ENCODE measurements at places on chromosomes 4 and X.

- no peak for DNase-seq
Measured at GRCh38 chr4:186931519-186931918, 207.9 kb upstream of the FAT1 start.

GRCh38 chrX:153983321-153983801, 10.8 kb downstream of the TMEM187 start:
- no peak for DNase-seq

- DNase-seq = no peak
Measured at GRCh38 chrX:118756101-118756500, 28.7 kb downstream of the IL13RA1 start.

DNA sequence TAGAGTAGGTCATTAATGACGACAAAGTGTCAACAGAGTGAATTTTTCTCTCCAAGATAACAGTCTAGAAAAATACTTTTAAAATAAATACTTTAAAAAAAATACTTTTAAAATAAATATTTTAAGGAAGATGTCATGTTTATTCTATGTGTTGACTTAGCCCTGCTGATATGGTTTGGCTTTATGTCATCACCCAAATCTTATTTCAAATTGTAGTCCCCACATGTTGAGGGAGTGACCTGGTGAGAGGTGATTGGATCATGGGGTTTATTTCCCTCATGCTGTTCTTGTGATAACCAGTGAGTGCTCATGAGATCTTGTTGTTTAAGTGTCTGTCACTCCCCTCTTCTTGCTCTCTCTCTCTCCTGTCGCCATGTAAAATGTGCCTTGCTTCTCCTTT, 754.9 kb upstream of the SLIT2 start:
- DNase-seq = no peak

- no peak for DNase-seq
Measured at GRCh38 chr4:105472871-105473323, 965 bp downstream of the PPA2 start.

GRCh38 chrX:12685541-12685940, 105.7 kb upstream of the PRPS2 start:
- DNase-seq = no peak

- no peak for DNase-seq
Measured at GRCh38 chr4:57777876-57778275, 667.7 kb upstream of the IGFBP7 start.

GRCh38 chr4:100168521-100168920, 21.7 kb downstream of the DDIT4L start:
- DNase-seq = no peak

DNA sequence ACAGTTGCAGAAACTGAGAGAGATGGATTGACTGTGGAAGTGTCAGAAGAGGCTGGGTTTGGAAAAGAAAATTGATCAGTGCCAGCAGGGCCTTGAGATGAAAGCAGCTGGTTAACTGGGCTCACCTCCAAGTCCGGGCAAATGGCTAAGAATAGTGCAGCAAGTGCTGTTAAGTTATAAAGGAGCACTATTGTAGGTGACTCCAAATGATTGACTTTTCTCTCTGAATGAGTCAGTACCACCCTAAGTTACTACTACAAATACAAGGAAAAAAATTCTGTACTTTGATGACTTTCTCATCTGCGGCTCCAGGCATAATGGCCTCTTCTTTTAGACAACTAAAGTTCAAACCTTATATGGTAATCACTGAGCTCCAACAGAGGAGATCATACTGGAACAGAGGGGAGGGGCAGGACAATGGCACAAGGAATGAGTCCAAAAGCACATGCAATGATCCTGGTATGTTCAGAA, 733.4 kb upstream of the INTU start:
- DNase-seq = no peak

- no peak for DNase-seq
Measured at GRCh38 chrX:139642241-139642927, 65.6 kb downstream of the MCF2 start.

DNA sequence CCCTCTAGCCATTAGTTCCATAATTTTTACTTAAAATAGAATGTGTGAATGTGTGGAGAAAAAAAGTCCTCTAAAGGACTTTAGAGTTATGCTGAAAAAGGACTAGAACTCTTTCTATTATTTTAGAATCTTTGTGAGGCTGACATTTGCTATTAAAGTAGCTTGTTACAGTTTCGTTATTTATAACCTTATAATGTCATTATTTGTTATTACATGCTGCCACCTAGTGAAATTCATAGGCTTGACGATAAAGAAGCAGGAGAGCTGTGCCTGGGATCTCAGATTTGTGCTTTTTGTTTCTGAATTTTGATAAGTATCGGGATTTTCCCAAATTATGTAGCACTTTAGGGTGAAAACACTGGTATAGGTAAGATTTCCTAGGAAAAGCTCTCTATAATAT, 38.5 kb upstream of the TAPT1 start:
- no peak for DNase-seq

DNA sequence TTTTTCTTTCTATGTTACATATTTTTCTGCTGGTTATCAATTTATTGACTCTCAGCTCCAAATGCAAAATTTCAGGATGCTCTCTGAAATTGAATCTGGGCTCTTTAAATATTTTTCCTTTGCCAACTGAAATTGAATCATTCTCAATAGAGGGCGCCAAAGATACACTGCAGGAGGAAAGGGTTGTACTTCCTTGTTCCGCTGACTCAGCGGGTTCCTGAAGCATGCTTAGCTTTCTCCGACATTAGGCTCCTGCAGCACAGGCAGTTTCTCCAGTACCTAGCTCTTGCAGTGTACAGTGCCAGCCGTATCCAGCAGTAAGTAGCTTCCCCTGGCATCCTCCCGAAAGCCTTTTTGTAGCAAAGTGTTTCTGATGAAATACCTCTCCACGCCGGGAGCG, 28.8 kb upstream of the CFAP47 start:
- DNase-seq = no peak

- no peak for DNase-seq
Measured at GRCh38 chrX:49992853-49993252, 70.5 kb downstream of the CLCN5 start.

- no peak for DNase-seq
Measured at GRCh38 chrX:99394456-99394855, 1015.6 kb downstream of the PCDH19 start.

- no peak for DNase-seq
Measured at GRCh38 chrX:66022632-66023384, 17.1 kb downstream of the VSIG4 start.

DNA sequence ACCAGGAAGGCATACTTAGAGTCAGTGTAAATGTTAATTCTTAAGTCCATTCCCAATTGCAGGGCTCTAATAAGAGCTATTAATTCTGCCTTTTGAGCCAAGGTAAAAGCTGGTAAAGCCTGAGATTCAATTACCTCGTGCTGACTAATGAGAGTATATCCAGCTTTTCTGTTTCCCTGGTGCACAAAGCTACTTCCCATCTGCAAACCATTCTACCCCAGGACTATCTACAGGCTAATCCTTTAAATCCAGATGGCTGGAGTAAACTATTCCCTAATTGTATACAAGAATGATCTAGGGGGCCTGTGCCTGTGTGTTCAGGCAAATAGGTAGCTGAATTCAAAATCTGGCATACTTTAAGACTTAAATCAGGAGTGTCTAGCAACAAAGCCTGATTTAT, 365.0 kb downstream of the GPM6A start:
- no peak for DNase-seq

DNA sequence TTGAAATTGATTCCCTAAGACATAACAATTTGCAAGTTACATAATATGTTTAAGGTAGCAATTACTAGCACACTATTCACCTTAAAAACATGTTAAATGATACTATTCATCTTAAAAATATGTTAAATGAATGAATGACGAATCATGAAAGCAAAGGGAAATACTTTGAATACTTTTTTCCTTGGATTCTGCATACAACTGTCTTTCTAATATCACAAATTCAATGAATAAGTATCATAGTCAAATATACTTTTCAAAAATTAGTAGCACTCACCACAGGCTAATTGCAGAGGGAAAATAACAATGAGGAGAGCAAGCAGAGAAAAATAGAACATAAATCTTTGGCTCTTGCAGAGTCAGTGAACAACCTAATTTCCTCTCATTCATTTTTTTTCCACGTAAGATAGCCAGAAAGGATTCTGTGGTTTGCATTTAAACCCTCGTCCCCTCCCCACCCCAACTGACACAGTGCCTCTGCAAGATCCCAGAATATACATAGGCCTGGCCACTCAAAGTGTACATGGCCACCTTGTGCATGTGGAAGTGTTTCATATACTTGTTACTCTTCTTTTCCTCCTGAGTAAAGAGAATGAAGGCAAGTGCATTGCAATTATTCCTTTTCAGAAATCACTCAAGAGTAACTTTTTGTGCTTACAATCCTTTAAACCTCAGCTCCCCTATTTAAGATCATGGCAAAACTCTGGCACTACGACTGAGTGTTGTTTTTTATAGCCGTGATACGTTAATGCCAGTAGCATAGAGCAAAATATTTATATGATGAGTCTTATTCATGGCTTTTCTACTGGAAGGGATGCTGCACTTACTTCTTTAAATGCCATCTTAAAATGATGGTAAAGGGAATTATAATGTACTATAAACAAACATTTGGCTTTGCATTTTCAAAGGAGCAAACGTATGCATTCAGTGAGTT, 236.4 kb downstream of the PDGFC start:
- no peak for DNase-seq

DNA sequence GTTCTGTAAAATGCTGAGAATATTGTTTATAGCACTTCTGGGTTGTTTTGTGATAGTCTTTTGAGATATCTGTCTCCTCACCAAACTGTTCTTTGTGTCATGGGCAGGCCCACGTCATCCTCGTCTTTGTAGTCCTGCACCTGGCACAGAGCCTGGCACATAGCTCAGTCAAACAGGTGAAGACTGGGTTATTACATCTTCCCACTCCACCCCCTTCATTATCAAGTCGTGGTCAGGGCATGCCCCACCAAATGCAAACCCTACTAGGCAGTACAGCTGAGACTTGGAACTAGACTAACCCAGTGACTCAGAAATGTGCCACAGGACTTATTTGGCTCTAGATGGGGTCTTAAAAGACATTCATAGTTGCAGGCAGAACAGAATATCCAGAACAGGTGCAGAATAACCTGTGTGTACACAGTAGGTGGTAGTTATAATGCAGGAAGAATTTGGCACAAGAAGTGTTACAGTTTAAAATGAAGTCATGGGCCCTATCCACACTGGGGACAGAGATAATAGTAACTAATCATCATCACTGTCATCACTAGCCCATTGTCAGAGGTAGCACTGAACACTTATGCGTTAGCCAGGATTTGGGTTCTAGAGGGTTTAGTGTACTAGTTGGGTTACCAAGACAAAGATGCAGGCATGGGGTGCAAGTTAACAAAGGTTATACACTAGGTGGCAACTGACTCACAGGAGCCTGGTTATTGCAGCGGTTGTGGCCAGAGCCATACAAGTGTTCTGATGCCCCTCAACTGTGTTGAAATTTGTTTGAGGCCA, 74.9 kb downstream of the TBL1X start:
- DNase-seq = no peak

DNA sequence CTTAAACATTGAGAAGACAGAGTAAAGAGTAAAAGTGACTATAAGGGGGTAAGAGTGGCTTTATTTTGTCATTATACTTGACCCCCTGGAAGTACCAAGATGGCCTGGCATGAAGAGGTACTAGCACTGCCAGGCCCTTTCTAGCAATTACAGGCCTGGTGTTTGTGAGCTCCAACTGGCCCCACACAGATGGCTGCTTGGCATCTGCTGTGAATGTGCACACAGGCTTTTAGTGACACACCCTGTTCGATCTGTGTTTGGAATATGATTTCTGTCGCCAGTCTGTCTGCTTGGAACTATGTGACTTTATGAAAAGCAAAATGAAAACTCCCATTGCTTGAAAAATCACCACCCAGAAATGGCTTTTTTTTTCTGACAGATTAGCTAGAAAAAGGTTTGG, 123.3 kb downstream of the CLCN4 start:
- DNase-seq = no peak

- no peak for DNase-seq
Measured at GRCh38 chrX:46788902-46789301, 30.0 kb upstream of the SLC9A7 start.

DNA sequence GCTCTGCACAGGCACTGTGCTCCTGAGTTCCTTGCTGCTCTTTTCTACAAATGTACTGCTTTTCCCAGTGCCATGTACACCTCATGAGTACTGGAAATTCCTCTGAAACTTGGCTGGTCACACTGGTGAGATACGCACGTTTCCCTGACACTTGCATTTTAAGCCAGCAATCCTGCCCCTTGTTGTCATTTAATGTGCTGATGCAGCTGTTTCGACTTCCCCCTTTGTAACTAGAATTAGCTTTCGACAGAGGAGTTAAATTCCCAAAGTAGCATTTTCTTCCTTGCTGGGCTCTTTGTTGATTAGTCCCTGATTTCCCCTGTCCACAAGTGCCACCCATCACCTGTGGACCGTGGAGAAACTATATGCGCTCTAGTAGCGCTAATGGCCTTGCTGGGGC, 77.5 kb downstream of the IQCM start:
- DNase-seq = no peak

GRCh38 chr4:155376387-155377268, at the start of gene MAP9:
TSS of gene MAP9 (minus strand) at chr4:155376965. CDS start at chr4:155375850, 1,115 bp downstream.
- DNase-seq = peak; percentile 89

- no peak for DNase-seq
Measured at GRCh38 chrX:145886469-145886868, 68.8 kb downstream of the SLITRK2 start.

GRCh38 chr4:82886147-82886942, 4.6 kb downstream of the SEC31A start:
- no peak for DNase-seq

- DNase-seq = no peak
Measured at GRCh38 chrX:66684196-66684595, 45.3 kb upstream of the EDA2R start.

- no peak for DNase-seq
Measured at GRCh38 chrX:71579136-71579989, 1.1 kb downstream of the GCNA start.

DNA sequence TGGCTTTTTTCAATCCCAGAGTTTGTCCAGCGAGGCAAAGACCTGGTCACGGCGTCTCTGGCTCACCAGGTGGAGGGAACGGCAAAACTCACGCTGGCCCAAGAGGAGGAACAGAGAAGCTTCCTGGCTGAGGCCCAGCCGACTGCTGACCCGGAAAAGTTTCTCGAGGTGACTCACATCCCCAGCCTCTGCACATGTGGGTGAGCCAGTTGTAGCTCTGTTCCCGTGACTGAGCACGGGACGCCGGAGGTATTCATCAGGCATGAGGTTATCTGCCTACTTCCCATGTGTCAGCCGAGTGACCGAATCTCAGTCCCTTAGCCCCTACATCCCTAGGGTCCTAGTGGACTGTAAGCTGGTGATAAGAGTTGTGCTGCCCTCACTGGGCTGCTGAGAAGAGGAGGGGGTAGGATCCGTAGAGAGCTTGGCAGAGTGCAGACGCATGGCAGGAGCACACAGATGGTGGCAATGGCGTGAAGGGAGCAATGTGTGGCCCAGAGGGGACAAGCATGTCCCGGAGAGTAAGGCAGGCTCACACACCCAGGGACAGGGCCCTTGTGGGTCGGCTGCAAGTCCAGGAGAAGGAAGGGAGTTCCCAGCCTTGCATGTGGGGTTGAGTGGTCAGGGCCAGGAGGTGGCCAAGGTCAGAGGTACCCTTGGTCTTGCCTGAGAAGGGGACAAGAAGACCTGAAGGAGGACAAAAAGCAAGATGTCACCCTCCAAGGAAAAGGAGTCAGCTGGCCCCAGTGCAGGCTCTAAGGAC, 42.9 kb downstream of the EVC start:
- peak; percentile 46 for DNase-seq

Measured in left forelimb (tissue), 1 donor.